Thymus (tissue), 14 donors: ENCODE measurements at places on chromosomes 13 and 19. TPM values are rescaled to one million over a fixed set of nuclear protein-coding genes. Genes with fewer than 3 reads are reported as not detected.

The GRIN2D gene
- polyA plus RNA-seq, result 0.07 TPM

GRCh38 chr13:83940742-83941141 lies 58.5 kb upstream of the SLITRK1 start:
- DNase-seq, result no peak

DNA sequence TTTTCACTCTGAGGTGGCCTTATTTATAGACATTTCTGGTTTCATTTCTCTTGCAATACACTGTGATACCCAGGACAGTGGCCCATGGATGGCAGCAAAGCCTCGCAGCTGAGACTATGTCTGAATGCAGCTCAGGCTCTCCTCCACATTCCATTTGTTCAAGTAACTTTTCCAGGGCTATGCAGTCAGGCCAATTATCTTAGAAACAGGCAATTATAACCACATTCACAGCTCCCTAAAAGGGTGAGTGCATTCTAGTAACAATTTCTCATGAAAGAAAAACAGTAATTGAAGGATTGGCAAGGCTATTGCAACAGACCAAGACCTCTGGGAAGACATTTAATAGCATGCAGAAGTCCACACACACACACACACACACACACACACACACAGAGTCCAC lies 264.0 kb downstream of the TBC1D4 start:
- no peak for DNase-seq

The RGCC gene
- polyA plus RNA-seq, result 50.1 TPM

The EDDM13 gene
- 3.1 TPM for polyA plus RNA-seq
